ENCODE measurements at places on chromosomes 16 and 17. TPM values are rescaled to one million over a fixed set of nuclear protein-coding genes. Genes with fewer than 3 reads are reported as not detected.

ITGB3 gene
- total RNA-seq = 13.9 TPM

CBX1 gene
- 62.1 TPM for total RNA-seq

GINS2 gene
- 1.5 TPM for total RNA-seq

KRT23 gene
- 0.17 TPM for total RNA-seq

CHRNE gene
- 0.87 TPM for total RNA-seq

REXO5 gene
- total RNA-seq = 14.4 TPM

ARHGAP44 gene
- 1.2 TPM for total RNA-seq

ODAD4 gene
- total RNA-seq = 0.33 TPM

EPN3 gene
- total RNA-seq = under 0.01 TPM

SLC13A5 gene
- total RNA-seq = not detected

CCL23 gene
- total RNA-seq = not detected

CPPED1 gene
- 6.1 TPM for total RNA-seq

KRT39 gene
- total RNA-seq = not detected

TP53TG3F gene
- total RNA-seq = not detected

TEX14 gene
- total RNA-seq = not detected

MYH1 gene
- total RNA-seq = not detected

ANKRD13B gene
- 7.0 TPM for total RNA-seq

C17orf107 gene
- total RNA-seq = 1.9 TPM

KRTAP4-12 gene
- total RNA-seq = not detected

SPATA32 gene
- not detected for total RNA-seq

IL17C gene
- total RNA-seq = not detected

DRC3 gene
- total RNA-seq = 0.83 TPM

RNF135 gene
- 26.1 TPM for total RNA-seq

KREMEN2 gene
- 0.17 TPM for total RNA-seq

KRTAP9-8 gene
- not detected for total RNA-seq

Data from smooth muscle cell of trachea (primary cell).